GM19239 (cell line): ENCODE measurements at places on chromosomes 5 and 9.

GRCh38 chr5:175129121-175129520, 314.9 kb downstream of the DRD1 start:
- DNase-seq, result no peak

DNA sequence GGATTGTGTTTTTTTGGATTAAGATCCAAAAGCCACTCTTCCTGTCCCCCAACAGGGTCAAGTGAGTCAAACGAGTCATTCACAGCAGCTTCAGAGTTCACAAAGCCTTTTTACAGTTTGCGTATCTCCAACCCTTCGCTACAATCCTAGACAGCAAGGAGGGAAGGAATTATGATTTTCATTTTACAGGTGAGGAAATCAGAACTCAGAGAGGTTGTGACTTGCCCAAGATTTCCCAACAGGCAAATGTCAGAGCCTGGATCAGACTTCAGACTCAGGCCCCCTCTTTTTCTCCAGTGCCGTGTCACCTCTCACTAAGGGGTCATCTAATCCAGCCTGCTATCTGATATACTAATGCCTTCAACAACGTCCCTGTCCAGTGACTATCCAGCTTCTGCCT, 72.1 kb upstream of the XPA start:
- DNase-seq, result no peak

DNA sequence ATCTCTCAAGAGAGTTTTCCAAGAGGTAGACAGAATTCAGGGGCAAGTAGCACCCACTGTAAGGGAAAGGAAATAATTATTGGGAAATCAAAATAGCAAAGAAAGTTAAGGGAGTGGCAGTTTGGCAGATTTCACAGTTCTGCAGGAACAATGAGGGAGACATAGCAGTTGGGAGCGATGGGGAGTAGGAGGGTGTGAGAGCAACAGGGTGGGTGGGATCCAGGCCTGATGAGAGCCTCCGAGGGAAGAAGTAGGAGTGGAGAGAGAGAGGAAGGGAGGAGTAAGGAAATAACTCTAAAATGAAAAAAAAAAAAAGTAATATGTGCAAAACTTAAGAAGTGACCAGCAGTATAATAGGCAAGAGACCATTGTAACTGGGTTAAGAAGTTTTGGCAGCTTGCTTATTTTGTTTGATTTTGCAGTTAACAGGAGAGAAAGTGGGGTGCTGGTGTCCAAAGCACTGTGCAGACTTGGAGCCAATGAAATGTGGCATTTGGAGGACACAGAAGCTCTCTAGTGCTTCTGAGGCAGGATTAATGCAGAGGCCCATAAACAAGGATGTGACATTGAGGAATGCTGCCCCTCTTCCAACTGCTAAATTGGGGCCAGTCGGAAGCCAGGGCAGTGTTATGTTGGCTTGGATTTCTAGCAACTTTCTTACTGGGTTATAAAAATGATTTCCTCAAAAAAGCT, 10.2 kb downstream of the TNFAIP8 start:
- no peak for DNase-seq

GRCh38 chr5:80177236-80177635, 78.6 kb downstream of the SERINC5 start:
- no peak for DNase-seq

GRCh38 chr9:36486933-36487481, 85.7 kb upstream of the MELK start:
- DNase-seq, result peak; percentile 40

- no peak for DNase-seq
These were observed 29.2 kb downstream of the OSMR start for GRCh38 chr5:38874948-38875456.

DNA sequence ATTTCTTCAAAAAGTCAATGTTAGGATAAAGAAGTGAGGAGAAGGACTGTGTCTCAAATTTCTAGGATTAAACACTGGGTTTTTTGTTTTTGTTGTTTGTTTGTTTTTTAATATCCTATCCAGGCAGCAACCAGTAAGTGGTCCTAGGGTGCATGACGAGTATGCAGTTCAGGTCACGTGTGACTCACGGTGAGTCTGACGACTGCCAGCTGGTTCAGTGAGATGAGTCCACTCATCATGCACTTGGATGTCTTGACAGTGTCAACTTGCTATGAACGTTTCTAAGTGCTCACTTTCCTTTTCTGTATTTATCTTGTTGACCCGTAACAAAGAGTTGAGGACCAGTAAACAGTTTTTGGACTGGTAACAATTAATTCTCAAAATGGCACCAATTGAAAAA, 32.7 kb downstream of the ATG10 start:
- DNase-seq, result no peak

DNA sequence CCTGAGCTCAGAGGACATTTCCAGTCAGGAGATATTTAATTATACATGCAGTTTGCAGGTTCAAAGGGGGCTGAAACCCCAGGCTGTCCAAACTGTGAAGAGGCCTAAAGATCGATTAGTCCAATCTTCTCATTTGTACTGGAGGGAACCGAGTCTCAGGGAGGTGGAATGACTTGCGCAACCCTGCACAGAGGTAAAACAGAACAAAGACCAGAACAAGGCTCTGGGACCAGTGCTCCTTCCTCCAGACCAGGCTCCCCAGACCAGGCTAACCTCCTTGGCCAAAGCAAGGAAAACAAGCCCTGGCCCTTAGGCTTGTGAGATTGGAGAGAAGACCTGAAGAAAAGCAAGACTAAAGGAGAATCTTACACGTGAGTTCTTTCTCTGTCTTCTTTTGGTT, 120.8 kb downstream of the ENC1 start:
- DNase-seq, result no peak

DNA sequence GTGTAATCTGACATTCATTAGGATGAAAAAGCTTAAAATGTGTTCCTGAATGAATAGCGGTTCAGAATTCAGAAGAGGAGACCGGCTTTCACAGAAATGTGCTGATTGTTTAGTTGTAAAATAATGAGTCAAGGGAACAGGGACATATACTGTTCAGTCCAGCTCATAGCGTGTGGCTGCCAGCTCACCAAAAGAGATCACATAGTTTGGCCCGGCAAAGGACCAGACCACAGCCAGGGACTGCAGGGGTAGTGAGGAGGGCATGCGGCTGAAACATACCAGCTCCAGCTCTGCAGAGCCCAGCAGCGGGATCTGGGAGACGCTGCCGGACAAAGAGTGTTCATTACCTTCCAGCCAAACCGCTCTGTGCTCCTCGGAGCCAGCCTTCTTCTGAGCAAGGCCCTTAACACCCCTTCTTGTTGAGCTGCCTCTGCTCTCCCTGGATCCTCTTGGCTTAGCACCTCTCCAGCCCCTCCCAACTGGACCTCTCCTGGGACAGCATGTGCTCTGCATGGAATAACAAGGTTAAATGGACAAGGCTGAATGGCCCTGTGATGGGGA, 116.8 kb upstream of the CNTLN start:
- no peak for DNase-seq

GRCh38 chr5:168270476-168270875, 21.0 kb upstream of the WWC1 start:
- no peak for DNase-seq

GRCh38 chr9:2288309-2288708, 273.2 kb downstream of the SMARCA2 start:
- DNase-seq, result no peak

- DNase-seq, result no peak
These were observed 337.7 kb downstream of the PLK2 start for GRCh38 chr5:58122157-58122556.

- no peak for DNase-seq
These were observed 117.7 kb downstream of the MAPKAP1 start for GRCh38 chr9:125589287-125589686.

GRCh38 chr9:72598639-72599038, 77.2 kb downstream of the TMC1 start:
- no peak for DNase-seq

GRCh38 chr9:91972076-91972626, 22.1 kb upstream of the ROR2 start:
- no peak for DNase-seq

GRCh38 chr9:1997646-1998045, 17.5 kb upstream of the SMARCA2 start:
- DNase-seq, result no peak
